HL-60 (cell line): ENCODE measurements at places on chromosomes 1 and 21.
A peak's percentile ranks its signal among the peaks of the same experiment; 100 is the strongest.

- no peak for DNase-seq
Measured at GRCh38 chr21:36386031-36386642, 945 bp downstream of the CHAF1B start.

DNA sequence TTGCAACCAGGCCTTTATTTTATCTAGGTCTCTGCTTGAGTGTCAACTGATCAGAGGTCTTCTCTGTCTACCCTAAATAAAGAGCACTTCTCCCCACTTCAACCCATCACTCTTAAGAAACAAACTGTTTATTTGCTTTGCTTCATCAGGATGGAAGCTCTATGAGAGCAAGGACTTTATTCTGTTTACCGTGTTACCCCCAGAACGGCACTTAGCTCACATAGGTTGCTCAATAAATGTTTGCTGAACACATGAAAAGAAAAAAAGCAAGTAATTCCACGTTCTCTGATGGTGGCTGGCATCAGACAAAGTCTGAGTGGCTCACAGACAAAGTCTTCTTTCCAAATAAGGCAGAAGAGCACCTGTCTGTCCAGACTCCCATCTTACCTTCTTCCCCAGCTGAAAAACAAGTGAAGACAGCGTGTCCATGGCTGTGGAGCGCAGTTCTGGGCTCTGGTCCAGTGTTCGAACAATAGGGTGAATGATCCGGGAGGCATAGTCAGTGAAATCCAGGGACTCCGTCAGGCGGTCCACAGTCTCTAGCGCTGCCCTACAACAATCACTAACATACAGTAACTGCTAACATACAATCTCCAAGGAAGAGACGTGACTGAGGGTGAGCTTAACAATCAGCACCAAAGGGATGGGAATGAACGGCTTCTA, 22.9 kb downstream of the ANGPTL7 start:
- DNase-seq, result no peak

GRCh38 chr1:202291001-202291400, 50.7 kb downstream of the UBE2T start:
- no peak for DNase-seq

GRCh38 chr1:20701446-20701845, 16.4 kb downstream of the KIF17 start:
- DNase-seq, result no peak

GRCh38 chr1:58939666-58940370, 156.0 kb upstream of the JUN start:
- DNase-seq, result no peak

DNA sequence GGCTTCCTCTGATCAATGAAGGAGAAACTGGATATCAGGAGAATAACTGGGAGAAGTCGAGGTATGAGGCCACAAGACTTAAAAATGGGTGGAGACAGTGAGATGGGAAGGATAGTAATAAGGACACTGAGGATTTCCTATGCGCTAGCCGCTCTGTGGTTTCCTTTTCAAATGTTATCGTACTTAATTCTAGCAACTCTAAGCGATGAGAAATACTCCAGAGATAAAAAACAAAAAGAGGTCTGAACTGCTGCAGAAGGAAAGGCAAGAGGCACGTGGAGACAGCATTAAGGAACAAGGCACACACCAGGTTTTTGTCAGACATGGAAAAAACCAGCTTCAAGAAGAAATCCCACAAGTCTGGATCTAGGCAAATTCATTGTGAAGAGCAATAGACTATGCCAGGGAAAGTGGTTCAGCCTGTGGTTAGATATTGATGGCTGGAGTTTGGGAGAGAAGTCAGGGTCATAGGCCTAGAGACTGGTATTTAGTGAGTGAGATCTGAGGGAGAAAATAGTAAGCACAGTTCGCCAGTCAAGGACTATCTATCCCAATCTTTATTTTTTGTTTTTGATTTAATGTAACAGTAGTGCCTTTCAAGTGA, 5.3 kb downstream of the CLCA2 start:
- DNase-seq, result no peak

DNA sequence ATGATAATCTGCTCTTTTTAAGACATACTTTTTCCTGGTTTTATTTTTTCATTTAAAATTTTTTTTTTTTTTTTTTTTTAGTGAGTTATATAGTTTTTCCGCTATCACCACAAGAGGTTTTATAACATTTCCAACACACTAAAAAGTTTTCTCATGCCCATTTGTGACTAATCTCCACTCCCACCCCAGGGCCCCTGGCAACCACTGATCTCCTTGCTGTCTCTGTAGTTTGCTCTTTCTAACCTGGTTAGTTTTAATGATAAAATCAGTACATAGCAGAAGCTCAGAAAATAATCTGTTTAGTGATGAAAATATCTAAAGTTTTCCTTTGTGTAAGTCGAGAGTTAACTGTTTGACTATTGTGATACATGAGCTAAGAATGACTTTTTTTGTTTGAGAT, 41.8 kb downstream of the IARS2 start:
- DNase-seq, result no peak

GRCh38 chr21:17819877-17820229, 697 bp upstream of the C21orf91 start:
- no peak for DNase-seq

- peak; percentile 21 for DNase-seq
Measured at GRCh38 chr21:33761441-33762036, 119.2 kb downstream of the ITSN1 start.
